ENCODE measurements at places on chromosomes 2 and 18.

- no peak for DNase-seq
Observed at GRCh38 chr2:37892436-37893114, 32.5 kb upstream of the RMDN2 start.

- DNase-seq = no peak
Observed at GRCh38 chr18:24593401-24593800, 133.0 kb downstream of the HRH4 start.

- no peak for DNase-seq
Observed at GRCh38 chr18:46693996-46694395, 37.0 kb upstream of the LOXHD1 start.

- DNase-seq = no peak
Observed at GRCh38 chr2:140353541-140353940, 1573.4 kb upstream of the NXPH2 start.

DNA sequence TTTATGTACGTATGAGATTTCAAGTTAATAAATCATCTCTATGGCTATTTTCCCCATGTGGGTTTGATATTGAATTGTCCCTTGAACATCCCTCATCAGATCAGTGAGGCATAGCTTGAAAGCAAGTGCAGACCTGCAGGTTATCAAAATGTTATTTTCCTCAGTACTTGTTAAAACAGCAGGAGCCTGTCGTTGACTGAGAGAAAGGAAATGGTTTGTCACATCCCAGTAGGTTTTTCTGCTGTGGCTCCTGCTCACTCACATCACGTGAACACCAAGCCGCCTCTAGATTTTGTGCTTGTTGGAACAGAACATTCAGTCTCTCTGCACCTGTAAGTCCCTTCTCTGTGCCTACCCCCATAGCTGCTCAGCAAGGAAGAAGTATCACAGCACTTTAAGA is 340.3 kb downstream of the CELF4 start:
- DNase-seq = no peak

- no peak for DNase-seq
Observed at GRCh38 chr2:238467792-238468191, 41.1 kb downstream of the ASB1 start.

DNA sequence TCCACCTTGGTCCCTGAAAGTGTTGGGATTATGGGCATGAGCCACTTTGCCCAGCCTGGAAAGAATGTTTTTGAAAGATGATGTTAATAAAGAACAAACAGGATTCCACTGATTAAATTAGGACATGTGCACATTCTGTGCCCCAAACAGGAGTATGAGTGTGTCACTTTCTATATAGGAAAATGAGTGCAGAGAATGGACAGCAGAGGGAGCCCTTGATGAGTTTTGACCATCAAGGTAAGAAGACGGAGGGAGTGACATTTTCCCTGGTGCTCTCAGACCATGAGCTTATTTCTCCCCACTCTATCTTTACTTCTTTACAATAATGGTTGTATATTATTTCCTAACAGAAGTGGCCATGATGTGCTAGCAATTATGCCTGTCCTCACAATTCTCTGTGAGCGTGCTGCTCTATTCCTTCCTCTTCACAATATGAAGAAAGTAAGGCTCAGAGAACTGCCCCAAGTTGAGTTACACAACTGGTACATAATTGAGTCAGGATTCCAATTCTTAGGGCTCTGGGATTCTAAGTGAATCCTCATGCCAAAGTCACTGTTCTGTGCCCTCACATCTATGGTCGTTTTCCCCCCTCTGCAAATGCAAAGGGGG is 20.6 kb downstream of the RPL37A start:
- peak; percentile 48 for DNase-seq

DNA sequence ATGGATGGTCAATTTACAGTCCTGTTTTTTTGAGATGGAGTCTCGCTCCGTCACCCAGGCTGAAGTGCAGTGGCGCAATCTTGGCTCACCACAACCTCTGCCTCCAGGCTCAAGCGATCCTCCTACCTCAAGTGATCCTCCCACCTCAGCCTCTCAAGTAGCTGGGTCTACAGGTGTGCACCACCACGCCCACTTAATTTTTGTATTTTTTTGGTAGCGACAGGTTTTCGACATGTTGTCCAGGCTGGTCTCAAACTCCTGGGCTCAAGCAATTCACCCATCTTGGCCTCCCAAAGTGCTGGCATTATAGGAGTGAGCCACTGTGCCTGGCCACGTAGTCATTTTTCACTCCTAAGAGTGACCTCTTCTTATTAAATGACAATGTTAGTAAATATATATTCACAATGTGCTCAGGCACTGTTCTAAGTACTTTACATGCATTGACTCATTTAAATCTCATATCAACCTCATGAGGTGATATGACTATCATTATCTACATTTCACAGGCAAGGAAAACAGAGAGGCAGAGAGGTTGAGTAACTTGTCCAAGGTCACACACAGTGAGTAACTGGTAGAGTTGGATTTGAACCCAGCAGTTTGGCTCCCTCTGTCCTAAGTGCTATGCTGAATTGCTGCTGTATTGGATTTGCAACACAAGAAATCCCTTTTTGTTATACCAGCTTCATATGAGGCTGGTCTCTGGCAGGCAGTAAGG is 5.6 kb upstream of the DIS3L2 start:
- no peak for DNase-seq

GRCh38 chr18:77341527-77342325 is 92.1 kb downstream of the GALR1 start:
- no peak for DNase-seq

DNA sequence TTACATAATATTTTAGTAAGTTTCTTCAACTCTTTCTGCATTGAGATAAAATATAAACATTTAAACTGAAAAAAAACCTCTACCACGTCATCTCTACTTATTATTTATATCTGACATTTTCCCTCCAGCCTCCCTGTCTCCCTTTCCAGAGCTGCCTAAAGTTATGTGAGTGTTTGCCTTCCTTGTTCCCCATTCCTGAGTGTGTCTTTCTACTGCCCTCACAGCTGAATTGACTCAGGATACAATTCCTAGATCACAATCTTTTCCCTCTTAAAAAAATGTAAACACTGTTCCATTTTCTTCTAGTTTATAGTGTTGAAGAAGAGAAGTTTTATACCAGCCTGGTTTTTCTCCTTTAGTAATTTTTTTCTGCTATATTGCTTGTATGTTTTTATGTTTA is 5.3 kb downstream of the TRPM8 start:
- no peak for DNase-seq

DNA sequence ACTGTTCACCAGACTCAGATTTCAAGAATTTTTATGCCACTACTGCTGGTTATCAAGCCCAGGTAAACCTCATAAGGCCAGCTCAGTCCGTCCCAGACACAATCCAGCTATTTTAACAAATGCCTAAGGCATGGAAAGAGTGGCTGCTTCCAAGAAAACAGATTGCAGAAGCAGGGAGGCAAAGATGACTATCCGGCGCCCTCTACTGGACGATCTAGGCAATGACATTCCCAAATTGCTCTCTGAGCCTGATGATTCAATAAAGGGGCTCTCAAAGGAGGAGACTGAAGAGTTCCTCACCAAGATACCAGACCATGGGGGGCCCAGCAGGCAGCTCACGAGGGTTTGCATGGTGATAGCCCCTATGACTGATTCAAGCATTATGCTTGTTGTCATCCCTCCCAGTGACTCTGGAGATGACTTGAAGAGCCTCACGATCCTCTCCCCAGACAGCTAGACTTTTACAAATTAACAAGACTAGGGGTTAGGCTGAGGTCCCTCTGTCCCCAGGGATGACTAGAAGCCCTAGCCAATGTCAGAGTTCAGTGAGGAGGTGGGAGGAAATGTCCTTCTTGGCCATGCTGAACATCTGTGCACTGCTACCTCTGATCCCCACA is 25.0 kb downstream of the SERPINB8 start:
- DNase-seq = peak; percentile 56

DNA sequence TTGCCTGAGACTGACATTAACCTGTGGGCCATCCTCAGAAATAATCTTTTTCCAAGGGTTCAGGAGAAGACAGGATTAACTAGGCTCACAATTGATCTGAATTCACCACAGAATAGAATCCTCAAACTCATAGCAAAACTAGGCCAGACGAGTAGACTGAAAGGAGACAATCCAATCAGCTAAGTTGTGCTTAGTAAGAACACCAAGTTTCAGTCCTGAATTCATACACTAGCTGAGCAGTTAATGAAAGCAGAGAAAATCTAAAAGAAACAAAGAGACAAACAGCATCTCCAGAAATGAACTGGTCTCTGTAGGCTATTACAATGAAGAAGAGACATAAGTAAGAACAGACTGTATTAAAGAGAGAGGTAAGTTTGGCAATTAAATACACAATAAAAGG is 89.5 kb downstream of the GORASP2 start:
- DNase-seq = no peak

DNA sequence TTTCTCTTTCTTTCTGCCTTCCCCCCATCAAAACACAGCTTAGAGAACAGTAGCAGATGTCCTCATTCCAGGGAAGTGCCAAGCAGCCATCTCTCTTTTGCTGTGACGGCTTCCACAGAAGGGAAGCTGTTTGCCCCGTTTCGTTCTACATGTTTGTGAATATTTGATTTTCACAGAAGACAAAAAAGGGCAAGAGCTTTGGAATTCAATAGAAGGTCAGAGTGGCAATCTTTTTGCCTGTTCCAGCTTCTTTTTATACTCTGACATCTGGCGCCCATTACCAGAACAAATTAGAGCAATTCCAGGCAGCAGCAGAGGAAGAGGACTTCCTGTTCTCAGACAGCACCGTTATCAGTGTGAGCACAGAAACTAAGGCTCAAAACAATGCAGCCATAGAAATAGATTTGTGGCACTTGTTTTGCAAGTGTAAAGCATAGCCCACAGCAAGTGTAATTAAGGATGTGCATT is 79.0 kb upstream of the CDH19 start:
- no peak for DNase-seq

DNA sequence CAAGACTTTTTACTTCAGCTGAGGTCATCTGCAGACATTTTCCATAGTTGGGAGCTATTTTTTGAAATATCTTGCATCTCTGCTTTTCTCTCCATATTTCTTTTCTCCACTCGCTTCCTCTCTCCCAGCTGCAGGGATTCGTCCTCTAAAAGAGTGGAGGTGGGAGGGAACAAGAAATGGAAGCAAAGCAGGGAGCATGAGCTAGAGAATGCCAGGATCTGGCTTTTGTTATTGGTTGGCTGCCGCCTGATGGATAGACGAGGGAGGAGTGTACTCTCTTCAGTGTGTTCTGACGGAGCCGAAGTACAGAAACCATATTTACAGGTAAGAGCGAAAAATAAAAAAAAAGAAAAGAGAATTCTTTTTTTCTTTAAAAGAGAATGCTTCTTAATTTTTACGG is at the start of gene CSRNP3:
TSS of gene CSRNP3 (plus strand) at position 282 of the 400 bp plus-strand sequence. CDS start 125,368 bp downstream, outside the sequence.
- DNase-seq = no peak

DNA sequence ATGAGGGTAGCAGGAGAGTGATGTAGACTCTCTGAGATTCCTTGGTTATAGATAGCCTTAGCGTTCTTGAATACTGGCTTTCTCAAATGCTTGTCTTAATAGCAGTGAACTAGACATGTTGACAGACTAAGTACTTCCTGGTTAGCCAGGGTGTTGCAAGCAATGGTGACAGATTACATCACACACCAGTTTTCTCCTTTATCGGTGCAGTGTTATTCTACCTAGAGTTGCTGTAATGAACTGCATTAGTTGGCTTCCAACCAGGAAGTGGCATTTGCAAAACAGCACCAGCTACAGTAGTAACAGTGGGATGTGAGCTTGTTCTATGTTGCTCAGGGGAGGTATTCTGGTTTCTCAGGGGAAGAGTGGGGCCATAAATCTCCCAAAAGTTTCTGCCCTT is 582.2 kb upstream of the DDX18 start:
- DNase-seq = no peak

- DNase-seq = peak; percentile 63
Observed at GRCh38 chr18:8478166-8478967, 130.9 kb upstream of the RAB12 start.

GRCh38 chr2:226625946-226626345 is 173.7 kb downstream of the IRS1 start:
- no peak for DNase-seq

- DNase-seq = no peak
Observed at GRCh38 chr2:133885847-133886246, 317.6 kb upstream of the NCKAP5 start.

- no peak for DNase-seq
Observed at GRCh38 chr18:31102025-31102684, at the start of gene DSC2. DSC2 (minus strand) TSS chr18:31102421; CDS start chr18:31101971, 450 bp downstream.

GRCh38 chr2:39994151-39994550 is 215.1 kb upstream of the THUMPD2 start:
- no peak for DNase-seq

- DNase-seq = peak; percentile 6
Observed at GRCh38 chr2:119005555-119005954, 63.6 kb downstream of the MARCO start.

DNA sequence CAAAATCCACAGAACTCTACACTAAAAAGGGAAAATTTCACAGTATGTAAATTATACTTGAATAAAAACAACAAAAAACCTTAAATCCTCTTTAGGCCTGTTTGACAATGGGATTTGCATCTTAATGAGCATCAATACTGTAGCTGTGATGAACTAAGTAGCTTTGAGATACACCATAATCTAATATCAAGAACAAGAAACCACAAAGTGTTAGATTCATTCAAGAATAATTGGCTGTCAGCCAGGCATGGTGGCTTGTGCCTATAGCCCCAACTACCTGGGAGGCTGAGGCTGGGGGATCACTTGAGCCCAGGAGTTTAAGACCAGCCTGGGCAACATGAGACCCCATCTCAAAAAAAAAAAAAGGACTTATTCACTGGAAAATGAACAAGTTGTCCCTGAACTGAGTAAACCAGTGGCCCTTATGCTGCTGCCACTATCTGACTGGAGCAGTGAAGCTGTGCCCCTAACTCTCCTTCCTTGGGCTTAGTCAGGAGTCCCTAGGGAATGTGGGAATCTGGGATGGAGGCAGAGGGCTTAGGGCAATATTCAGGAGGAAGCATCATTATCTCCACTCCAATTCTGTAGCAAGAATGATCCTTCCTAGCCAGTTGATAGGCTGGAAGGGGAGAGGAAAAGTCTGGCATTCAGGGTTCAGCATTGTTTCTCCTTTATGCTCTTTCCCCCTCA is 88.5 kb downstream of the PRKCE start:
- DNase-seq = no peak

DNA sequence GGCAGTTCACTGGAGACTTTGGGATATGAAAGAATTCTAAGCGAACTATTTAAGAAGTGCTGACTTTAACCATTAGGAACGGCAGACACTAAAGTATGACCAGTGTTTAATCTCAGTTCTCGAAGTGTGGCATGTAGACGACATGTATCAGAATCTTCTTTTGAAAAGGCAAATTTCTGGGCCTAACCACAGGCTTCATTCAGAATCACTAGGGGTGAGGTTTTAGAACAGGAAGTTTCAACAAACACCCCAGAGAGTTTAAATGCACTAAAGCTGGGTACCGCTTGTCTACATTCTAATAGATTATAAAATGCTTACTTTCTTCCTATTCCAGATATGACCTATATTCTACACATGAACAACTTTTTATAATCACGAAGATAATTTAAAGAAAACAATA is 180.3 kb downstream of the ANKRD44 start:
- no peak for DNase-seq

All from stimulated activated CD4-positive, alpha-beta T cell treated with anti-CD3 and anti-CD28 coated beads, Interleukin-2, amount 100 ng/mL, for 24 hours (primary cell).